ENCODE measurements at places on chromosomes 6 and 20.
A peak's percentile ranks its signal among the peaks of the same experiment; 100 is the strongest.

DNA sequence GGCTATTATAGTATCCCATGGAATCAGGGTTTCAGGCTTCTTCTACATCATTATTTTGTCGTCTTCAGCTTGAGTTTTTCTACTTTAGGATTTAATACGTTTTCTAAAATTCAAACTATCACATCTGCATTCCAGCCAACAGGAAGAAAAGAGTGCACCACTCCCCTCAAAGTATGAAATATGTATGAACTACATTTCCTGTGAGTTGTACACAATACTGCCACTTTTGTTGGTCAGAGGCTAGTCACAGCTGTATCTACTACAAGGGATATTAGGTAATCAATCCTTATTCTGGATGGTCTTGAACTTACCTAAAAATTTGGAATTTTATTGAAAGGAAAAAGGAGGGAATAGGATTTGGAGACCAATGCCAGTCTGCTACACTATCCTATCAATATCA is 235.6 kb upstream of the TBX18 start:
- DNase-seq = no peak

DNA sequence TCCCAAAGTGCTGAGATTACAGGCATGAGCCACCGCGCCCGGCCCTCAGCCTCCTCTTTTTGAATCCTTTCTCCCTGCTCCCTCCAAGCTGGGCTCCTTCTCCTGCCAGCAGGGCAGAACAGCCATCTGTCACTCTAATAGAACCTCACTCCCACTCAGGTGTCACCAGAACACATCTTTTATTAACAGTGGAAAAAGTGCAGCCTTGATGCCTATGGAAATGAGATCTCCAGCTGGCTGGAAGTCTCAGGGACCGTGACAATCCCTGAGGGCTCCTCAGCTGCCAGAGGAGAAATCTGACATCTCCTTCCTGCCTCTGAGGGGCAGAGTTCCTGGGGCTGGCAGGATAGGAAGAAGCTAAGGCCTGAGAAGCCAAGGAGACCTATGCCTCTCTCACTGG is 28.0 kb downstream of the TMC2 start:
- DNase-seq = no peak

DNA sequence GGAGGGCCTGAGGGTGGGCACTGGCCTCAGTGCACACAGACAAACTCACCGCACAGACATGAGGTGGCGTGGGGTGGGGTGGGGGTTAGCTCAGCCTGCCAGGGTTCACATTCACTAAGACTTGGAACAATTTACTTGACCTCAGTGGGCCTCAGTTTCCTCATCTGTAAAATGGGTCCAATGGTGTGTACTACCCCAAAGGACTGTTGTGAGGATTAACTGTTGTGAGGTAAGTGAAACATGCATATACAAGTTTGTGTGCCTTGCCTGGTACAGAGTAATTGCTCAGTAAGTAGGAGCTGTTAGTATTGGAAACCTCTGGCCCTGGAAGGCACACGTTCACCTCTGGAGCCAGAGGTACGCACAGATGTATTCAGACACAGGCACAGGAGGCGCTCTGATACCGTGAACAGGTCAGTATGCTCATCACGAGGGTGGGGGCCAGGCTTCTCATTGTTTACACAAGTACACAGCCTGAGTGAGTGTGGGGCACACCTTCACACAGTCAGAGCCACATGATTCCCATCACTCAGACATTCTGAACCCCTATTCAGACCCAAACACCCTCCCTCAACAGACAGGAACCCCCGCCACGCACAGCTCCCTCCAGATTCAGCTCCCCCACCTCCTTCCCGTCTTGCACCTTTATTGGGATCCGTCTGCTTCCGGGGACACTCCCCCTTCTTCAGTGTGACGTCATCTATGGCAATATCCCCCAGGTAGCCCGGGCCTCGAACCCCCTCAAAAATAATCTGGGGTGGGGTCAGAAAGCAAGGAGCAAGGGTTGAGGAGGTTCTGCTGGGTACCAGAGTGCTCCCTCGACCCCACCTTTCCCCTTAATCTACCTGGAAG is 59.9 kb downstream of the MDGA1 start:
- DNase-seq = no peak

- no peak for DNase-seq
Measured at GRCh38 chr6:41273714-41274113, 12.8 kb downstream of the TREM1 start.

DNA sequence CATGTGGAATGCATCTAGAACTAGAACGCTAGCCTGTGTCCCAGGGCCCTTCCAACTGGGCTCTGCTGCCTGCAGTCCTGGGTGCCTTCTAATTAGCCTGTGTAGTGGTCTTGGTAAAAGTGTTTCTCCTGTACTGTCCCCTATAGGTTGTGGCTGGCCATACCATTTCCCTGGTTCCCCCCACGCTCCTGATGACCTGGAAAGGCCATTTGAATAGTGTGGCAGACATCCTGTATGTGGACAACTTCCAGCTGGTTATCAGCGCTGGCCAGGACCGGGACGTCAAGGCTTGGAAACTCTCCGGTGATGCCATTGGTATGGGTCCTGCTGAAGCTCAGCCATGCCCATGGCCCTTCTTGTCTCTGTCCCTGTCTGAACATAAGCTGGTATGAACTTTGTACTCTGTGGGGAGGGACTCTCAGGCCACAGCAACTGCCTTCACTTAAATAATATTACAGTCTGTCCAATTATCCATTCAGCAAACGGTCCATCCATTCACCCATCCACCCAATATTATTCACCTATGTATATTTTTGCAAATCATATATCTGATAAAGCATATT is 60.7 kb downstream of the SUN5 start:
- no peak for DNase-seq

DNA sequence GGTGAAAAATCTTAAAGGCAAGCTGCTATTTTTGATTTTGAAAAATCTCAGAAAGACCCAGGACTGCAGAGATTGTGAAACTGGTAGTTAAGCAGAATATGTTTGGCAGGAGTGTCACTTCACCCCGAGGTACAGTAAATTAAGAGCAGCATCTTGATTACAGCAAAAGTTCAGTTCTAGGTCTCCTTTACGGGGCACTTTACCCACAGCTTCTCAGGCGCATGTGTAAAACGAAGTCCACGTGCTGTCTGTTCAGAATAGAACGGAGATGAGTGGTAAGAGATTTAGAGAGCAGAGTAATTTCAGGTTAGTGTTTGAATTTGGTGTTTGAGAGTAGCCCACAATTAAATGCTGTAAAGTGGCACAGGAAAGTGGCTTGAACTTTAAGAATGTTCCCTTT is 84.0 kb downstream of the FARS2 start:
- no peak for DNase-seq

- DNase-seq = no peak
Measured at GRCh38 chr6:1062786-1063545, 248.9 kb upstream of the FOXQ1 start.

- DNase-seq = no peak
Measured at GRCh38 chr6:163489584-163489983, 75.1 kb downstream of the QKI start.

DNA sequence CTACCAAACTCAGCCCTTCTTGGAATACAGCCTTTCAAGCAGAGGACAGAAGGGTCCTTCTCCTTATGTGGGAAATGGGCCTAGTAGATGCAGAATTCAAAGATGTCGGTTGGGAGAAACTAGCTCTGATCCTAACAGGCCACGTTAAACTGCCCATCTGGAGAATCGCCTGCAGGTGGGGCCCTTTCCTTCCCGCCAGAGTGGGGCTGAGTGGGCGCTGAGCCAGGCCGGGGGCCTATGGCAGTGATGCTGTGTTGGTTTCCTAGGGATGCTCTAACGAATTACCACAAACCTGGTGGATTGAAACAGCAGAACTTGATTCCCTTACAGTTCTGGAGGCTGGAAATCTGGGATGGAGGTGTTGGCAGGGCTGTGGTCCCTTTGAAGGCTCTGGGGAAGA is 9.1 kb downstream of the MAPK13 start:
- no peak for DNase-seq

GRCh38 chr20:62047666-62048345 is 17.9 kb downstream of the TAF4 start:
- no peak for DNase-seq

DNA sequence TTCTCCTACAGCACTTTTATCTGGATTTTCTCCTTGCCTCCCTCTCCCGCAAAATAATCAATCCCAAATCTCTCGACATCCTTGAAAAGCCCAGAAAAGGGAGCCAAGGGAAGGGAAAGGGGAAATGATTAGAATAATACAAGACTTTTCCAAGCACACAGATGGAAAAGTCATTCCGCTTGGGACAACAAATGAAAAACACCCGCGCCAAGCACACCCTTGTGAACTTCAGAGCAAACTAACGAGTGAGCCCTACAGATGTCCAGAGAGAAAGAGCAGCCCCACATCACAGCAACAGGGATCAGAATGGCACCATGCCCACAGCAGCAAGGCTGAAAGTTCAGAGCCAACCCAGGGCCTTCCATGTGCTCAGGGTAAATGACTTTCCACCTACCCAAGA is 49.6 kb downstream of the NINL start:
- DNase-seq = no peak

DNA sequence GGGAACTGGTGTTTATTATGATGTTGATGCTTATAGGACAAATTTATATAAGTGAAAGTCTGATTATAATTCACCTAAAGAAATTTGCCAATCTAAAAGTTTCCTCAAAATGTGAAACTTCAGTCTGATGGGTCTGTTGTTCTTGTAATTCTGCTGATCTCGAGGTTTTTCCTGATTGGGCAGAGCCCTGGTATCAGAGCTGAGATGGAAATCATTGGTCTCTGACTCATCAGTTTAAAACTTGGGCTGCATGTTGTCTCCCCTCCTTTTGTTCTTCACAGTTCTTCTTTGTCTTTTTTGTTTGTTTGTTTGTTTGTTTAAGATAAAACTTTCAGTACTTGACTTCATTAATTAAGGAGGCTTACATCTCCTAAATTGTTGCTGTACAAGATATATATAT is 5.9 kb downstream of the SMAP1 start:
- no peak for DNase-seq

DNA sequence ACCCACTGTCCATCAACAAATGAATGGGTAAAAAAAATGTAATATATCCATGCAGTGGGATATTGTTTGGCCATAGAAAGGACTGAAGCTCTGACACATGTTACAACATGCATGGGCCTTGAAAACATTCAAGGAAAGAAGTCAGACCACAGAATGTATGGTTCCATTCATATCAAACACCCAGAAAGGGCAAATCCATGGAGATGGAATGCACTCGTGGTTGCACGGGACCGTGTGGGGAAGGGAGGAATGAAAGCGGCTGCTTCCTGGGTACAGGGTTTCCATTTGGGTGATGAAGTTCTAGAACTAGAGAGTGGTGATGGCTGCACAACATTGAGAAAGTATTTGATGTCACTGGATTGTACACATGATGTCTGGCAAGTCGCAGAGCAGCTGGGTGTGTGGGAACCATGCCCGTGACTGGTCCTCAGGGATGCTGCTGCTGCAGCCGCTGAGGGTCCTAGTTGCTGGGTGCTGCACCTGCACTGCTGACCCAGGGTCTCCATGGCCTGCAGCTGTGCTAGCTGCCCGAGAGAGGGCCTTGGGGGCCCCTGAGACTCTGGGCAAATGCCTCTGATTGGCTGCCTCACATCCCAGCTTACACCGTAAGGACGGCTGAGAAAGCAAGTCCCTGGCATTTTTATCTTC is 220.3 kb downstream of the NRN1 start:
- no peak for DNase-seq

- no peak for DNase-seq
Measured at GRCh38 chr6:79841577-79842375, 105.6 kb downstream of the ELOVL4 start.

DNA sequence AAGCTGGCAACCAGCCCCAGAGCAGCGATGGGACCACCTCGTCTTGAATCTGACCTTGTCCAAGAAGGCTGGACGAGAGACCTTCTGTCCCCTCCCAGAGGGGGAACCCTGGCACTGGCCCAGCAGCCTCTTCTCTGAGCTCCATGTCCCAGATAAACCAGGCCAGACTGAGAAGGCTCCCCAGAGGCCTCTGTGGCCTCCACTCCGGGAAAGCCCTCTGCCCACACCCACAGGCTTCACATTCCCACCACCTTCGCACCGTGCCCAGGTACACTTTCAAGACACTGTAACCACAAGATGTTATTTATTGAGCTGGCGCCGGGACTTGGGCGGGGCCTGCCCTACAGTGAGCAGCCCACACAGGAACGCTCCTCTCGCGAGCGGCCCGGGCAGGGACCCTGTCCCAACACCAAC is 33.2 kb downstream of the ADA start:
- peak; percentile 51 for DNase-seq

GRCh38 chr6:43625393-43625992 is 3.6 kb downstream of the GTPBP2 start:
- DNase-seq = no peak

Data from activated T-cell treated with anti-CD3 and anti-CD28 coated beads, Interleukin-2, amount 50 U/mL, for 1 hour (primary cell).